Central memory CD8-positive, alpha-beta T cell (primary cell): ENCODE measurements at places on chromosomes 6 and 20.

DNA sequence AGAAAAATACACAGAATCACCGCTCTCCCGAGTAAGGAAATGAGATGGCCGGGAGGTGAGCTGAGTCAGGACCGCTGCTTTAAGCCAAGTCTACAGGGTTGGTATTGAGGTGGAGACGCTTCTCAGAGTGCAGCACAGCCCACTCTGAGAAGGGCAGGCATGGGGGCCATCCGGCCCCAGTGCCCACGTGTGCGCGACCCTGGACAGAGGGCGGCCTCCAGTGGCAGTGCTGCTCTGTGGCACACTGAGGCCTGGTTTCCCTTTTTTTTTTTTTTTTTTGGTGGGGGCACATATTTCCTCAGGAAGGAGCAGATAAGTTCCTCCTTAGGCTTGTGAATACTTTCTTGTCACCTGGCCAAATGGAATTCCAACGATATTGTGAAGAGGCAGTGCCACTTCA is 88.8 kb downstream of the FOXC1 start:
- no peak for DNase-seq

DNA sequence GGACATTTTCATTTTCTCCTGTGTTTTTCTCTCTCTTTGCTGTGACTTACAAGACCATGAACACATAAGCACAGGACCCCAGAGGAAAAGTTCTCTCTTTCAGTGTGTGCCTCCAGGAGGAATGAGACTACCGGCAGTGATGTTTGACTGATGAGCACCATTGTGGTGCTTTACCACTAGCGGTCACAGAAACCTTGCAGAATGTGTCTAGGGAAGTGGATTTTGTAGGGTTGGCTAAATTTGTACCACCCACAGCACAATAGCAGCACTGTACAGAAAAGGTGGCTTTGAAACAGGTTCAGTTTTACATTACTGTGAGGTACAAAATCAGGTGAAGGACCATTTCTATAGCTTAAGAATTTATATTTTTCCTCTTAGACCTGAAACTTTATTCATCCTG is 301.9 kb upstream of the SUPT3H start:
- no peak for DNase-seq

DNA sequence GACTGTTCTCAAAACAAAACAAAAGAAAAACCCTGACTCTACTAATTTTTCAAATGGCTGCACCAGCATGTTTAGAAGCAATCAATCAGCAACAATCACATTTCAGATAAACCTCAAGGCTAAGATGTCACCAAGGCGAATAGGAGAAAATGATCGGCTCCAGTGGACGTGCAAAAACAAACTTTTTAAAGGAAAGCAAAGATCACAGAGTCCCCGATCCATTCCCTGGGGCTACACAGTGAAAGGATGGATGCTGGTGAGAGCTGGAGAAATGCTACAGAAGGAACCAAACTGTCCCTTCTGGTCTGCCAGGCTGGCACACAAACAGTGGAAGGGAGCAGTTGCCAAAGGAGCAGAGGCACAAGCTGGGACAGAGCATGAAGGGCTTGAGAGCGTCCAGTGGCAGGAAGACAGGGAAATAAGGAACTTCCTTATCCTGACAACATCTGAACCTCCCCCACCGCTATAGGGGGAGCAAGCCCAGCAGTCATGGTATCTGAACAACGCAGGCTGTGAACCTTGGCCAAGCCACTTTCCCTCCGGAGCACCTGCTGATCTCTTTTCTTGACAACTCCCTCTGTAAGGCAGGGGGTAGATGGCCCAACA is 73.7 kb upstream of the HIVEP1 start:
- DNase-seq, result no peak

- no peak for DNase-seq
These were observed 9.7 kb upstream of the MARCKS start for GRCh38 chr6:113847447-113847846.

DNA sequence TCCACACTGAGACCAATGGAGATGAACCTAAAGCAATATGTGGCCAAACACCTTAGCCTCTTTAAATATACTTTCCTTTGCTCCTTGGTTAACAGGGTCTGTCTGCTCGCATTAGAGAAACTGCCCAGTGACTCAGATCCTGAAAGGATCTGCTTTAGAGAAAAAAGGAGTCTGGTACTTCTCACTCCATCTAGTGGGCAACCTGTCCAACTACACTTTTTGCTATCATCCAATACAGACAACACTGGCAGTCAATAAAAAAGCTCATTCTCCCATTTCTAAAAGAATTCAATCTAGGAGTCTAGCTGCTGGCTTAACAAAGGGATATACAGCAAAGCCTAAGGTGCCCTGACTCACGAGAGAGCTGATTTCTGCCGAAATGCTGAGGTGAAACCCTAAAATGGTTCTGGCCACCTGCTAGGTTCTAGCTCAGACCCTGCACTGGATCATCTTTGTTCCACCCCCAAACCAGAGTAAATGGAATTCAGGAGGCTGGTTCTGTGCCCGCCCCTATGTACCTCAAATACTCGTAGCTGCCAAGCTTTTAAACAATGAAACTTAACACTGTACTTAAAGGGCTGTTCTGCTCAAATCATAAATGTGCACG is 11.5 kb downstream of the GNL1 start:
- DNase-seq, result no peak

DNA sequence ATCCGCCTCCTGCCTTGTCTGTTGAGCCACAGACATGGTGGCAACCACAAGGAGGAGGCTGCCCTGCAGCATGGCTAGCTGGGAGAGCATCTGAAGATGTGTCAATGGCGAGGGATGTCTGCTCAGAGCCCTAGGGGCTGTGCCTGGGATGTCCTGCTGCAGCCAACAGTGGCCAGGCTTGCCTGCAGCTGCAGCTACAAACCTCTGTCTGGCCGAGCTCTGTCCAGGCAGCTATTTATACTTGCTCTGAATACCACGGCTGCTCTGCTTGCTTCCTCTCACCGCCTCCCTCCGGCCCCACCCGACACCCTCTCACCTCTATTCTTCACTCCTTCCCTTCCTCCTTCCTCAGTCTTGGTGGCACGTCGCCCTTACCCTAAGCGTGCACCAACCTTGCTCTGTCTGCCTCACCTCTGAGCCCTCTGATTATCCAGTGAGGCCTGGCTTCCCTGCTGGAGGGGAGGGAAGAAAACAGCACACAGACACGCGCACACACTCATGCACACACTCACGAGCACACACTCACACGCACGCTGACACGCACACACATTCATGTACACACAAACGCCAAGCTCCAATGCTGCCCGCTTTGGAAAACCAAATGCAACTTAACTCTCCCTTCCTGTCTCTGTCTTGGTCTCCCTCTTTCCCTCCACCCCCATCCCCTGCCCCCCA is at the start of gene ANGPT4:
Gene ANGPT4 (minus strand): TSS at position 210 of the 675 bp plus-strand sequence. CDS start 120 bp downstream, at position 90.
- no peak for DNase-seq

DNA sequence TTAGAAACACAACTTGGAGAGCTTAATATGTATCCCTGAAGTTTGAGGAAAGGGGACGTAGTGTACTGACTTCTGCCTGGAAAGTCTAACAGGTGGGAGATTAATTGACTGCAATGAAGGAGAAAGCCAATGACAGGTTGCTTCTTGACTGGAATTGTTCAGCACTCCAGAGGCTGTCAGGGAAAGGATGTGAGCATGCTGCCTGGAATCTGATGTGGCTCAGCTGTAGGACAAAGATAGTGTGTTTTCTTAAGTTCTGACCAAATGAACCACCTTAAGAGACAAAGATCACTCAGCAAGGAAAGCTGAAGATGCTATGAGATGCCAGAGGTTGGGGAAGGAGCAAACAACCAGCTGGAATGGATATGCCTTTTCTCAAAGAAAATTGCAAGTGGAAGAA is 185.8 kb downstream of the PHF3 start:
- DNase-seq, result no peak

DNA sequence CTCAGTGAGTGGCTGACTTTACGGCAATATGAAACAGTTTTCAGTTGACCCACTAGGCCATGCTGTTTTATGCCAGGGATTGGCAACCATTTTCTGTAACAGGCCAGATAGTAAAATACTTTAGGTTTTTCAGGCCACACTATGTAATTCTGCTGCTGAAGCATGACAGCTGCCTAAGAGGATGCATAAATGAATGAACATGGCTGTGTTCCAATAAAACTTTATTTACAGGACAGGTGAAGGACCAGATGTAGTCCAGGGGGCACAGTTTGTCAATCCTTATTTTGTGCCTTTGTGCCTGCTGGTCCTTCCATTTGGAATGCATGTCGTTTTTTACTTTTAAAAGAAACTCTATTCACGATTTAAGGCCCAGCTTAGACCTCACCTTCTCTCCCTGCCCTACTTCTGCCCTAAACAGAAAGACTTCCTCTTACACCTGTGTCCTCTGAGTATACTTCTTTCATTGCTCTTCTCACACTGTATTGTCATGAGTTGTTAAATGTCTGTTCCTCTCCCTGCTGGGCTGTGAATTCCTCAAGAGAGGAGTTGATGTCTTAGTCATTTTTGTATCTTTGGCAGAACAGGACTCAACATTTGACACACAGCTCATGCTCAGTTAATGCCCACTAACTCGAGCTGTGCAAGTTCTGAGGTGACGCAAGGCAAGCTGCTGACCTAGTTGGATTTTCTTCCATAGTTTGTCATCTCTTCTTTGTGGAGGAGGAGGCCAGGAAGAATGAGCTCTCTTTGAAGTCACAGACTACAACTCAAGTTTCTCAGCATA is 90.1 kb upstream of the MAP7 start:
- DNase-seq, result no peak

DNA sequence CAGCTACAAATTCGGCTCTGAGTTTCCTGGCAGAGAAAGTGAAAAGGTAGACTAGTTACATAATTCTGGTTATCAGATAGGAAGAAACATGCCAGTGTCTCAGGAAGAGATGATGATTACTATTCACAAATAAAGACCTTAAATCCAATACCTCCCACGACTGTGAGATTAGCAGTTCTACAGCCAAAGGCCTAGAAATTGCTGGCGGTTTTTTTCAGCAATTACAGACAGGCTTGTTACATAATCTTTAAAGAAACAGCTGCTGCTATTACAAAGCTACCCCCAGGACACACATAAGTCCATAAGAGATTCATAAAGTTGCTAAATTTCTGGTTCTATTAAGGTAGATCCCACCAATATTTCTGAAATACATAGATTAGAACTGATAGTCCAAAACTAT is 40.2 kb downstream of the PIGU start:
- no peak for DNase-seq

DNA sequence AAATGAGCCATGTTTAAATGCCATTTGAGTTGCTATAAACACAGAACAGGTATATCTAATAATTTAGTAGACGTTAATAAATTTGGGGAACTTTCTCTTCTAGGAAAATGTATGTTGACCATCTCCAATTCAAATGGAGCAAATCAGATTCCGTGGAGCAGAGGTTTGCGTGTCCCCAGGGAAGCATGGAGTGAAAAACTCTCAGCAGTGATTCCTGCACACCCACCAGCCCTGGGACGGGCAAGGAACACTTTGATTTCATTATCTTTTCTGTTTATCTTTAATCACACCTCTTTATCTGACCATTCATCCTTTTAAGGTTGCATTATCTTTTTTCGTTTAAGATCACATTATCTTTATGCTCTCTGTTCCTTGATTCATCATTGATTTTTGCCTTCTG is 95.0 kb downstream of the RNASET2 start:
- DNase-seq, result no peak

GRCh38 chr20:42338294-42339201 is 720.4 kb upstream of the CHD6 start:
- DNase-seq, result no peak
